ENCODE measurements at places on chromosomes 3 and 15.

DNA sequence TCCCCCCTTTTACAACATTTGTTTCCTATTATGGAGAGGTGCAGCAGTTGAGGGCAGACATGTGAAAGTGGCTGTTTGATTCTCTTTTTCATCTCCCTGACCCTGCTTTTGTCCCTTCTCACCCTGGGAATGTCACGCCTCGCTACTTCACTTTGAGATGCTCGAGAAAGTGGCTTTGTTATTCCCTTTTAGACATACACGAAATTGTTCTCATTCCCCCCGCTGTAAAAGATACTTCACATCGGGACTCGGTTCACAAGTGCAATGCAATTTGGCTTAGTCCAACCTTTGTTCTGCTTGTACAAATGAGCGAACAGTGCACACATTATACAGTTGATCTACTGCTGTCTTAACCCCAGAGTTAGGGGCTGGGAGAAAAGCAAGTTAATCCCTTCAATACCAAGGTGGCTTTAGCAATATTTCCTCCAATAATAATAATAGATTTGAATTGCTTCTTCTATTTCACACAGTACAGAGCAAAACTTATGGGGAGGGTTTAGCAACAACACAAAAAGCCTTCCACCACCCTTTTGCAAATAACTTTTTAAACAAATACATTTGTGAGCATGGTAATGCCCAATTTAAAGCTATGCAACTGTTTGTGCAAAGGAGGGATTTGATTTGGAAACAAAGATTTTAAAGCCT lies 5.7 kb upstream of the FOXB1 start:
- DNase-seq, result no peak

DNA sequence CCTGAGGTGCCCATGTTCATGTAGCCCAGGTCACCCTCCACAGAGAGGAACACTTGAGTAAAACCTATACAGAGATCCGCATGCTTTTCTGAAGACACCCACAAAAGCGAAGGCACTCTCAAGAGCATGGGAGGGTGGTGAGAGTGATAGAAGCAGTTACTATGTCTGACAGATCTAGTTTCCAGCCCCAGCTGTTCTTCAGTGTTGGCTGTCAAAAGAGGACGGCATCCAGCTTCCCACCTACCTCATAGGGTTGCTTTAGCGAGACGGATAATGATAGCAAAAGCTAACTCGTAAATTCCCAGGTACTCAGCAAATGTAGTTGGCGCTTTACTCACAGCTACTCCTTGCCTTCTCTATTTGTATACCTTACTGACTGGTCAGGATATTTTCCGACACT lies 3.0 kb upstream of the MEX3B start:
- no peak for DNase-seq

GRCh38 chr15:25705433-25706115 lies 157.6 kb downstream of the ATP10A start:
- no peak for DNase-seq

GRCh38 chr3:40057077-40057476 lies 247.7 kb downstream of the MYRIP start:
- no peak for DNase-seq

DNA sequence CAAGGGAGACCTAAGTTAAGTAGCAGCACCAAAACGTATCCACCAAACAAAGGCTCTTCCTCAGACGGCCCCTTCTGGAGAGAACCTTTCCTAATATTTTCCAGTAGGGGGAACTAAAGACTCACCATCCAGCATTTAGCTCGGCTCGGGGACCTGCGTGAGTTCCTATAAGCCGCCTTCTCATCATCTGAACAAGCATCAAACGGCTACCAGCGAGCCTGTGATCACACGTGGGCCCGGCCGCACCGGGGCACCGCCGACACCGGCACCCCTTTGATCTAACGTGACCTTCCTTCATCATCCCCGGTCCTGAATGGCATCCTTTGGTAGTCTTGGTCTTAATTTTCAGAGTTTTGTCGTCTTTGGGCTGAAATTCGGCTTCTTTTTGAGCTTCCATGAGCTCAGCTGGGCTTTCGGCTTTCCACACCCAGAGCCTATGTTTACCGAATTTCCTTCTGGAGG lies 1.4 kb upstream of the ROBO2 start:
- peak; percentile 77 for DNase-seq

DNA sequence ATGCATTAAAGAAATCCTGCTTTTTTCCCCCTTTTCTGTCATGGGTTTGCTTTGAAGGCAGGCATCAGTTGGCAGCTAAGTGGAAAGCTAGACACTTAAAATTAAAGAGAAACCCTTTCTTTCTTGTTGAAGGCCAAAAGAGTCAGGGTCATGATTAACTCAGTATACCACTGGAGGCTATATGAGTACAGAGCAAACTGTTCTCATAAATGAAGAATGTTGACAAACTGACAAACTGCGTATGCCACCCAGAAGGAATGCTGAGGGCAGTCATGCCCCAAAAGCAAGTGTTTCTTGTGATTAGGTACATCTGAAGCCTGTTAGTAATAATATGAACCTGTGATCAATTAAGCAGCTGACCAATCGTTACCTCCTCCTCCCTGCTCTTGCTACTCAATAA lies 43.6 kb upstream of the COL6A6 start:
- no peak for DNase-seq

- no peak for DNase-seq
Observed at GRCh38 chr3:160722331-160722730, 33.7 kb upstream of the PPM1L start.

GRCh38 chr3:46360907-46361306 lies 7.0 kb downstream of the CCR2 start:
- no peak for DNase-seq

DNA sequence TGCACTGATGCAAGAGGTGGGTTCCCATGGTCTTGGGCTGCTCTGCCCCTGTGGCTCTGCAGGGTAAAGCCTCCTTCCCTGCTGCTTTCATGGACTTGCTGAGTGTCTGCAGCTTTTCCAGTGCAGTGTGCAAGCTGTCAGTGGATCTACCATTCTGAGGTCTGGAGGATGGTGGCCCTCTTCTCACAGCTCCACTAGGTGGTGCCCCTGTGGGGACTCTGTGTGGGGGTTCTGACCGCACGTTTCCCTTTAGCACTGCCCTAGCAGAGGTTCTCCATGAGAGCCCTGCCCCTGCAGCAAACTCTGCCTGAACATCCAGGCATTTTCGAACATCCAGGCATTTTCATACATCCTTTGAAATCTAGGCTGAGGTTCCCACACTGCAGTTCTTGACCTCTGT lies 329.8 kb upstream of the NAALADL2 start:
- DNase-seq, result no peak

GRCh38 chr3:37862219-37862902 lies 681 bp downstream of the CTDSPL start:
- DNase-seq, result no peak

DNA sequence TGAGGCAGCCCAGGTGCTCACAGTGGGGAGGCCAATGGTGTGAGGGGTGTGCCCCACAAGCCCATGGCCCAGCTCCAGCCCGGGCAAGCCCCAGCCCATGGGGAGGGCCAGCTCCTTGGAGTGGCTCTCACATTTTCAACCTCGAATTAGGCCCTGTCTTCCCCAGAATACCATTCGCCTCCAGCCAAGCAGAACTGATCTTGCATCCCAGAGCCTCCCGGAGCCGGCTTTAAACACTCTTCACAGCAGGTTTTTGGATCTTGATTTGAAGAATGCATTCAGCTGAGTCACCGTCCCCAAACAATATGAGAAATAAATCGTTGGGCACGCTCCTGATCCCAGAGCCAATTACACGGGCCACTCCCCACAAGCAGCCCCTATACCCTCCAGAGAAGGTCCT lies 23.7 kb downstream of the TPRA1 start:
- no peak for DNase-seq

DNA sequence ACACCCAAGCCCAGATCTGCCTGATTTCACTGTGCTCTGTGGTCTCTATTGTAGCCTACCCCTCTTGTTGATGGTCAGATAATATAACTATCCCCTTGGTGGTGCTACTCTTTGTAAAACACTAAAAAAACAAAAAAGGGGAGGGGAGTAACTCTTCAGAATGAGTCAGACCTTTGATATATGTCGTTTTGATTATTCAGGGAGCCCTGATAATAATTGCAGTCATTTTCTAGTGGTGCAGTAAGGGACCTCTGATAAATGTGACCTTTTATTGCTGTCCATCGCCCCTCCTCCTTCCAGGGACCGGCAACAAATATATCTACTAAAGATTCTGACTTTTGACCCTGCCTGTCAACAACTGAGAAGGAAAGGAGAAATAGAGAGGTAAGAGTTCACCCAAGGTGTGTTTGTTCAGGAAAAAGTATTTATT lies 45.1 kb upstream of the MAGI1 start:
- no peak for DNase-seq

DNA sequence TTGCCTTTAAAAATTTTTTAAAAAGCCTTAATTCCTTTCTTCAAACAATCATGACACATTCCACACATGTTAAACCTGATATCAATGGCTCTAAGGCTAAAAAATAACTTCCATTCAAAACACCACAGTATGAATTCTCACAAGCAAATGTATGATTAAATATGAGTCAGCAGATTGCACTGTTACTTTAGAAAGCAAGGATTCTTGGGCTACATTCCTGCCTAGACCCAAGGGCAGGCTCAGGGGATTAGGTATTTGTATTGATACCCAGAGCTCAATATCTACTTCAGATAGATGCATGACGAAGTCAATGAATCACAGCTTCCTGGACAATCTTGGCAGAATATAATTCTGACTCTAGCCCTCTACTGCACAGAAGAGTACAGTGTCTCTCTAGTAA lies 65.7 kb downstream of the RARB start:
- no peak for DNase-seq

DNA sequence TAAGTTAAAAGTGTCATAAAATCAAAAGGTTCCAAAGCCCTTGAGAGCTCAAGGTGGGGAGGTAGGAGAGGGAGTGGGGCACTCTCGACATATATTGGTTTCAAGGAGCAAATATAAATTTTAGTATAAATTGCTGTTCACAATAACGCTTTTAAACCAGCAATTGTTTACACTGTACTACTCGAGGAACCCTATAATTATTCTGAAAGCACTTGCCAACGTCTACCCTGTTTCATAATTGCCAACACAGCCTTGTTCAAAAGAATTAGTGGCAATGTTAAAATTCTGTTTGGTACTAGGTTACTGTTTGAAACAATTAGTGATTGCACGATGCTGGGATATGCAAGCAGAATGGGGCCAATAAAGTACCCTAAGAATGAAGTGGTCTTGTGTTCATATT lies 76.3 kb upstream of the ICE2 start:
- no peak for DNase-seq

DNA sequence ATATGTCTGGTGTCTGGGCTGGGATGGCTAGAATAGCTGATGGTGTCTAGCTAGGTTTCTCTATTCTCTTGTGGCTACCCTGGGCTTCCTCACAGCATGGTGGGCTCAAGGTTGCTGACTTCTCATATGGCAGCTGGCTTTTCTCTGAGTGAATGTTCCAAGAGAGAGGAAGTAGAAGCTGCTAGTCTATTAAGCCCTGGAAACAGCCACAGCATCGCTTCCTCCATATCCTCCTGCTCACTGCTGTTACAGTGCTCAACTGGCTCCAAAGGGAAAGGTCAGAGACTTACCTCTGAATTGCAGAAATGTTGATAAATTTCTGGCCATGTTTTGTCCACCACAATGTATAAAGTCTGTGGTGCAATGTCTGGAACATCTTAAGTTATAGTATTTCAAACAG lies 299.9 kb upstream of the ADAMTS9 start:
- no peak for DNase-seq

GRCh38 chr3:192917028-192917403 lies 640 bp downstream of the MB21D2 start:
- DNase-seq, result peak; percentile 73

DNA sequence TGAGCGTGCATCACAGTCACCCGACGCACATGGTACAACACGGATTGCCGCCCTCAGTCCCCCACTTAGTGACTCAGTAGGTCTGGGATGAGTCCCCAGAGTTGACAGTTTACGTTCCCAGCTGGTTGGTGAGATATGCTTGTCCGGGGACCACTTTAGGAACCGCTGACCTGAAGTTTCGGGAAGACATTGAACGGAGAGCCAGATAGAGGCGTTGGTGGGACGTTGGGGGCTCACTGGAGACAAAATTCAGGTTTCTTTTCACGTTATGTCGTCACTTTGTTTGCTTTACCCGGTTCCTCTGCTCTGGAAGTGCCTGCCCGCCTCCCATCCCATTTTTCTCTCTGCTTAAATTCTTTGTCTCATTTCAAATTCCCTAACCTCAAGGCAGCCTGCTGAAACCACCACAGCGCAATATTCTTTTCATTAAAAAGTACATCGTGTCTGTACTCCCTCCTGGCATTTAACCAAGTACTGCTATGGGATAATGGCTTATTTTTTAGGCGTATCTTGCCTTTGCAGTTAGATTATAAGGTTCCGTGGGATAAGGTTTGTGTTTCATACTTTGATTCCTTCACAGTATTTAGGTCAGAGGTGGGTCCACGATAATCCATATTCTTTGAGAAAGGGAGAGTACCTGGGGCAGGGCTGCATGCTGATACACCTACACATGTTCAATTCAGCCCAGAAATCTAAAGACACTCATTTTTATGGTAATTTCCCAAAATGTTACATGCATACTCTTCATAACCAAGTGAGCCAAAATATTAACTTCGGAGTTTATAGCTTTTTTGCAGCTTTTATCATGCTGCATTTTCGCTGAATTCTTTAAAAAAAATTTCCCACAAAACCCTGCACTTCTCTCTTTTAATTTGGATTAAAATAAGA lies 921 bp downstream of the LMLN start:
- no peak for DNase-seq

DNA sequence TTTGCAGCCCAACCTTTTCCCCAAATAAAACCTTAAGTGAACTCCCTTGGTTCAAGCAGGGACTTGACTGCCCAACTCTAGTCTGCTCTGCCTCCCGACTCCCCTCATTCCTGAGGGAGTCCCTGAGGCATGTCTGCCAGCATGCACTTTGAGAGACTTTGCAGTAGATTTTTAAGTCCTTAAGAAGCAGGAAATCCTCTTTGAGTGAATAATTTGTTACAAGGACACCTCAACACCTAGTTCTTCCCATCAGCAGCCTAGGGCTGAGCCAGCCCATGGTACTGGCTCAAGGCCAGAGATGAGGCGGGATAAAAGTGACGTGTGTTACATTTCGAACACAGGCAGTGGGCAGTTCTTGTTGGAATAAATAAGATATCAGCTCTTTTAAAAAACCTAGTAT lies 204.3 kb upstream of the SLC2A2 start:
- no peak for DNase-seq

DNA sequence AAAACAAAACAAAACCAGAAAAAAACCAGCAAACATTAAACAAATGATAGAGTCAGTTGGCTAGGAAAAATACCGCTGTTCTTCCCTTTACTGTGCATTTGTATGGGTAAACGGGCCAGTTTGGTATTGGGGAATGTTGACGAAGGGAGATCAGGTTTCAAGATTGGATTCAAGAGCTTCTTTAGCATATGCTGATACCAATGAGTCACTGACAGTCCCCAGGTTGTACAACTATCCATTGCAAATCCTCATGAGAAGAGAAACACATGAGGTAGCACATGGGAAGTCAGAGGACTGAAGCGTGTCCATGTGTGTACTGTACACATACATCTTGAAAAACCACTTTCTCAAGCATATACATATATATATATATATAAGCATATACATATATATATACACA lies 25.6 kb downstream of the TIGIT start:
- no peak for DNase-seq

GRCh38 chr15:26807517-26808427 lies 34.9 kb upstream of the GABRB3 start:
- no peak for DNase-seq

Data from Peyer's patch (tissue), 4 donors.